ENCODE measurements at places on chromosomes 2 and 18.

DNA sequence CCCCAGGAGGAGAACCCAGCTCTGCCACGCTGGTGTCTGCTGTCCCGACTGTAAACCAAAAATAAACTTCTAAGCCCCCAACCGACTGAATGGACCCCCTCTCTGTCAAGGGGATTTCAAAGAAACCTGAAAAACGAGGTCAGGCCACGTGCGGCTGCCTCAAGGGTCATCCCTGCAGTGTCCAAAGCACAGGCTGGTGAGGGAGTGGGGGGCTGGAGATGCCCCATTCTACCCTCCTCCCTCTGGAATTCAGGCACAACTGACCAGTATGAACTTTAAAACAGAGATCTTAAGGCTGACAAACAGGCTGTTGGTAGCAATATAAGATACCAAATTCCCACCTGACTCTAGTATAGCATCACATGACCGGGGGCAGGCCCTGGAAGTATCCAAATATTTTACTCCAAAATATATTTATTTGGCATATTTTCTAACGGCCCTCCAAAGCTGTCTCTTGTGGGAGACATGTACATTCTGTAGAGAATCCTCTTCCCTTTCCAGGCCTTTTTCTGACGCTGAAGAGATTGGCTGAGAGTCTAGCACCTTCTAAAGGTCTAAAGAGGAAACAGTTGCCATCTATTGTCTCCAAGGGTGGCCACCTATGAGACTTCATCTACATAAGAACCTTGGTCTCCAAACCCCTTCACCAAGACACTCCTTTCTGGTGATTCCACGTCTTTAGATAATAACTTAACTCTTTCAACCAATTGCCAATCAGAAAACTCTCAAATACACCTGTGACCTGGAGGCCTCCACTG is 40.4 kb upstream of the CTDP1 start:
- no peak for DNase-seq

GRCh38 chr2:224039080-224039769 is at the start of gene SERPINE2:
Gene SERPINE2 (minus strand): TSS chr2:224039286. CDS start chr2:224001900, 37,386 bp downstream.
- DNase-seq, result peak; percentile 78

- no peak for DNase-seq
Measured at GRCh38 chr2:214730800-214731407, 78.6 kb downstream of the BARD1 start.

- peak; percentile 41 for DNase-seq
Measured at GRCh38 chr18:36296650-36297416, 680 bp upstream of the FHOD3 start.

DNA sequence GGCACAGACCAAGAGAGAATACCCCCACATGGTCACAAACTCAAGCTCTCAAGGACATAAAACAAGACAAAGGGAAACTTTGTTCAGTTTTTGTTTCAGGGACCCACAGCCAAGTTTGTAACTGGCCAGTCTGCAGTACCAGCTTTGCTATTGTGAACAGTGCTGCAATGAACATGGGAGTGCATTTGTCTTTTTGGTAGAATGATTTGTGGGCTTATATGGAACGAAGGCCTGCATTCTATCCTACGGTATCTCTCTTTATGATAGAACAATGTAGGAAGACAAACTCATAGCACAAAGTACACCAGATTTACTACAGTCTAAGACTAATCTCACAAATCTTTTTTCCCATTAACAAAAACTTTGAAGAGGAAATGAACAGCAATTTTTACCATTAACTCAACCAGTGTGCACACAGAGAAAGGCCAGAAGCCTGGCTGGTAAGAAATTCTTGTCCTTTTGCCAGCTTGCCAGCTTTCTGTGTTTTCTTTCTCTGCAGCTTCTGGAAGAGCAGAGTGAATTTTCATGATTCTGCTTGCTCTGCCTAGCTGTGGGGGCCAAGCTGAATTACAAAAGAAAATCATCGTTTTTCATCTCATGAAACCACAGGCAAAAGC is 37.1 kb upstream of the FEZ2 start:
- no peak for DNase-seq

DNA sequence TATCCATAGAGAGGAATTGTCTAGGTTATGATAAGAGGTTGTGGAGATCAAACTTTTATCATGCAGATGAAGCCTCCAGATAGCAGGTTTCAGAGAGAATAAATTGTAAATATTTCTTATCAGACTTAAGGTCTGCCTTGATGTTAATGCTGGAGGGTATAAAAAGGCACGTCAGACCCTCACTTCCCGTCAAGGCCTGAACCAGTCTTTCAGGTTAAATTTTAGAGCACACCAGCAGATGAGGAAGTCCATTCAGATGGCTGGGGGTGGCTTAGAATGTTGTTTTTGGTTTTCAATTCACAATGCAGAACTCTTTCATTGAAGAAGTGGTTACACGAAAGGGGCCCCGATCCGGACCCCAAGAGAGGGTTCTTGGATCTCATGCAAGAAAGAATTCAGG is 144.4 kb upstream of the FBXO11 start:
- no peak for DNase-seq

- DNase-seq, result no peak
Measured at GRCh38 chr18:67367540-67367939, 149.0 kb downstream of the DSEL start.

DNA sequence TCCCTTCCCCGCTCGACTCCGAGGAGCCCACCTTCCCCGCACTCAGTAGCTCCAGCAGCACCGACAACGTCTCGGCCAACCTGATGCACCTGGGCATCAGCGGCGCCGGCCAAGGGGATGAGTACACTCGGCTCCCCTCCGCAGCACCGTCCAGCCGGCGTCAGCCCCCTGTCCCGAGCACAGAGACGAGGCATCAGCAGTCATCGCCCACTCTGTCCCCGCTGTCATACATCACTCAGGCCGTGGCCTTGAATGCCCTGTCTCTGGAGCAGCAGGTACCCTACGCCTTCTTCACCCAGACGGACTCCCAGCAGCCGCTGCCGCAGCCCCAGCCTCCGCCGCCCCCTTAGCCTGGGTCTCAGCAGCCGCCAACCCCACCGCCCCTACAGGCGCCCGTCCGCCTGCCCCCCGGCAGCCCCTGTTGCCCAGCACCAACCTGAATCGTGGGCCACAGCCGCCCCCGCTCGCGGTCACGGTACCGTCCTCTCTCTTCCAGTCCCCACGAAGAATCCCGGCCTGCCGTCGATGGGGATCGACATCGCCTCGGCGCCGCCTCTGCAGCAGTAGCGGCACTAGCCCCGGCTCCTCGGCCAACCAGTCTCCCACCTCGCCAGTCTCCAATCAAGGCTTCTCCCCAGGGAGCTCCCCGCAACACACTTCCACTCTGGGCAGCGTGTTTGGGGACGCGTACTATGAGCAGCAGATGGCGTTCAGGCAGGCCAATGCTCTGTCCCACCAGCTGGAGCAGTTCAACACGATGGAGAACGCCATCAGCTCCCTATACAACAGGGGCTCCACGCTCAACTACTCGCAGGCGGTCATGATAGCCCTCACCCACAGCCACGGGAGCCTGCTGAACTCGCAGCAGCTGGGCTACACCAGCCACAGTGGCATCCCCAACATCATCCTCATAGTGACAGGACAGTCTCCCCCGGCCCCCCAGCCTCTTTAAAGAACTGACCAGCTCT is 1195.9 kb upstream of the CHAC2 start:
- DNase-seq, result no peak

DNA sequence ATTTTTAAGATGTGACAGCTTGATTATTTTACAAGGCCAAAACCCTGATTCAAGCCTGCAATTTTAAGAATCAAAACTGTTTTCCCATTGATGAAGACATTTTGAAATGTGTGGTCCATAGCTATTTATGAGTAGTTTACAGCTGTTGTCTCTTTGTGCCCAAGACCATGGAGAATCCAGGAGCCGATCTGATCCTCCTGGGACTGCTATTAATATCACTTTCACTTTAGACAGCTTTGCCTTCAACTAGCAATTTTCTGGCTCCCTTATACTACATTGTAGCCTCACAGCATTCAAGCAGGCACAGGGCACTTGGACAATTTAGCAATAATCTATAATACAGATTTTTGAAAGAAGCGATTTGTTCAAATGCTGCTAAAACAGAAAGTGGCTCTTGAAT is 172.9 kb downstream of the SLC8A1 start:
- no peak for DNase-seq

GRCh38 chr2:64400733-64401528 is 53.0 kb upstream of the LGALSL start:
- DNase-seq, result no peak

GRCh38 chr2:234905547-234906265 is 46.1 kb upstream of the SH3BP4 start:
- no peak for DNase-seq

GRCh38 chr2:104120171-104120570 is 733.7 kb upstream of the POU3F3 start:
- DNase-seq, result no peak

DNA sequence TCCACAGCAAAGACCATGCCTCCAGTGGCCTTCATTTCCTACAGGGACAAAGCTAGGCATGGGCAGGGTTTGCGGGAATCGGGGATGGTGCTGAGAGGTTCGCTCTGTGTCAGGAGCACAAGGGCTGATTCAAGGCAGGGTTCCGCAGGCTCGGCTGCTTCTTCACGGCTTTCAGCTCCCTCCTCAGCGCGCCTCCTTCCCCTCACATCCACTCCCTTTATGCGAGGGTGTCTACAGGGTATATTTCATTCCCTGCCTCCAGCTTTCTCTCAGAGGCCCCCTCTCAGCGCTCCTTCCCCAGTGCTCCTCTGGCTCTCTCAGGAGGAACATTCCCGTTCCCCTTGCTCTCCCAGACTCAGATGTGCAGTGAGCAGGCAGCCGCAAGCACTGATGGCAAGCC is 78.7 kb upstream of the ASB18 start:
- no peak for DNase-seq

GRCh38 chr2:36982467-36982866 is 16.1 kb upstream of the STRN start:
- no peak for DNase-seq

GRCh38 chr2:229947544-229947943 is 25.2 kb downstream of the FBXO36 start:
- DNase-seq, result no peak

GRCh38 chr2:72236445-72237067 is 88.9 kb upstream of the CYP26B1 start:
- no peak for DNase-seq

DNA sequence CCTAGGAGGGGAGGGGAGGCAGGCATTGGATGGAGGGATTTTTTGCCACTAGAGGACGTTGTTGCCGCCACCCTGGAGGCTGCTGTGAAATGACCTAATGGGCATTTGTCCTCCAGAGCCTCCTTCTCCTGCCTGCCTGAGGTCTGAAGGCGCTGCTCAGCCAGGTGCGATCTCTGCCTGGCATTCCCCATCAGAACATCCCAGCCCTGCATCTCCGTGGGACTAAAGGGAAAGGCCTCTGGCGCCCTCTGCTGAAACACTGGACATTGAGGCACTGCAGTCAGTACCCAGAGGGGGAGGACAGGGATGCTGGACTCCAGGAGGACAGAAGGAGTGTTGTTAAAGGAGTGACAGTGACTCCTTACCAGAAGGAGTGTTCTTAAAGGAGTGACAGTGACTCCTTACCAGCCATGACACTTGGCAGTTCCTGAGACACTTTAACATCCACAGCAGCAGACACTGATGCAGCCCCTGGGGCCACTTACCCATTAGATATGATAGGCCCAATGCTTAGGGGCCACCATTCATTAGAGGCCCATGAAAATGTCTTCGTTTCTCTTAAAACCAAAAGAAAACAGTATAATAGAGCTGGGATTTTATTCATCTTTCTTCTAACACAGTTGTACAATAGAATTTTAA is 17.0 kb downstream of the THNSL2 start:
- no peak for DNase-seq

- no peak for DNase-seq
Measured at GRCh38 chr2:231300722-231301076, 94.8 kb upstream of the B3GNT7 start.

DNA sequence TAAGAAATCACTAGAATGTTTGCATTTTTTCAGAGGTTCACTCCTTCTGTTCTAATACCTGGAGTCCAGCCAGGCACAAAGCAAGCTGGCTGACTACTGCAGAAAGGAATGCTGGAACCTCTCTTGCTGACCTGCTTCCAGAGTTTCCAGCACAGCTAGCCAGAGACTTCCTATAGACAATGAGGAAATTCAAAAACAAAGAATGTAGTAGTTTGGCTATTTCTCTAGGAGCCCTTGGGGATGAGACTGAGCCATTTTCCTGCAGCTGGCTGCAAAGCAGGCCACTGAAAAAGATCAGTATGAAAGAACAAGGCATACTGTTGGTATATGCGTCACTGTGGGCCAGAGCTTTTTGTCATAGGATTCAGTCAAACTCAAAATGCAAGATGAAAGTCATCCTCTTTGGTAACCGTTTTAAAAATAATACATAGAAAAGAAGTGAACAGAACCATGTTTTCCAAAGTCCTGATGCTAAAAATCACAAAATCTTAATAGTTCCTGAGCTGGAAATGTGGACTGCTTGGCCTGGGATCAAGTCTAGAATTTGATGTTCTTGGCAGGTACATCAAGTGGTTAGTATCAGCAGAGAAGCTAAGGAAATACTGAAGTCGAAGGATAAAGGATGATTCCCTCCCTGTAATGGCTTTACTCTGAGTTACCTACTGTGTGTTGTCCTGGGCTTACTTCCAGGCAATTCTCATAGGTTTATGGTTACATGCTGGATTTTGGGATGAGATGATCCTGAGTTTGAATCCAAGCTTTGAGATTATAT is 9.0 kb upstream of the DSEL start:
- no peak for DNase-seq

- peak; percentile 67 for DNase-seq
Measured at GRCh38 chr2:148876595-148877402, 1.8 kb downstream of the KIF5C start.

GRCh38 chr18:55573386-55573785 is 14.6 kb downstream of the TCF4 start:
- no peak for DNase-seq

DNA sequence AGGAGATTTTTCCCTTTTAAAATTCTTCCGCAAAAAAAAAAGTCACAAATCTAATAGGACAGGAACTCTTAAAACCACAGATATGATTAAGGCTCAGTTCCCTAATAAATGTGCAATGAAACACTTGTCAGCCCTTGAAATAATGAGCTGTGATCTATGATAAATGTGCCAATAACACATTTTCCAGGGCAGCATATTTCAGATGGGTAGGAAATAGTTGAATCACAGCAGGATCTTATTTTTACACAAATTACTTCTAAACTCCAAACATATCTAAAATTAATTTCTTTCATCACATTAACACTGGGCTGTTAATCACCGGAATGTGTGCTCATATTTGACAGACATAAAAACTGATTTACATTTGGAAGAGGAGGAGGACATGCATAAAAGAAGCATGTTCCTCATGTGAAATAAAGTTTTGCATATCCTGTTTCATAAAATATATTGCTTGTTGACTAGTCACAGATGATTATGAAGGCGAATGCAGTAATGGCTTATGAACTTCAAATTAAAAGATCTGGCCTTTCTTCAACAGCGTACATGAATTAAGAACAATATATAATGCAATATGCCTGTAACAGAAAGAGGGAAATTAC is 281.4 kb downstream of the PAX3 start:
- no peak for DNase-seq

- no peak for DNase-seq
Measured at GRCh38 chr2:56017784-56018183, 94.2 kb upstream of the EFEMP1 start.

- DNase-seq, result no peak
Measured at GRCh38 chr18:41012194-41012593, 942.8 kb upstream of the PIK3C3 start.

Measured in activated T-cell treated with anti-CD3 and anti-CD28 coated beads, Interleukin-2, amount 50 U/mL, for 24 hours (primary cell).